AG08396 (cell line): ENCODE measurements at places on chromosomes 6 and 20.
A peak's percentile ranks its signal among the peaks of the same experiment; 100 is the strongest.

DNA sequence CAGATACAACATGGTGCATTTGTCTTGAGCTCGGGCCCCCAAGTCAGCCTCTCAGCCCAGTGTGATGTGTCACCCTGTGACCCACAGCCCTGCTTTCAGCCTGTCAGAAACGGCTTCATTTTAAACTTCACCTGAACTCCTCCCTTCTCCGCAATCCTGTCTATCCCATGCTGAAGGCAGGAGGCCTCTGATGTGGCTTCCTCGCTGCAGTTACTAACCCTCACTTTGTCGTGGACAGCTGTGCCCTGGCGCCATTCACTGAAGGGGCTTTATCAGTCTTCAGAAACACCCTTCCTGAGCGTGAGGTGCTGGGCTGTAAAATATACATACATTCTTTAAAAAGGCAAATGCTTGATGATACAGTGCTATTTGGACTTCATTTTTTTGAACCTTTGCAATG is 7.9 kb upstream of the ENTPD6 start:
- no peak for DNase-seq

- peak; percentile 54 for DNase-seq
Observed at GRCh38 chr20:49167811-49168507, 20.2 kb downstream of the STAU1 start.

GRCh38 chr20:58071991-58072390 is 156.5 kb downstream of the ANKRD60 start:
- no peak for DNase-seq

DNA sequence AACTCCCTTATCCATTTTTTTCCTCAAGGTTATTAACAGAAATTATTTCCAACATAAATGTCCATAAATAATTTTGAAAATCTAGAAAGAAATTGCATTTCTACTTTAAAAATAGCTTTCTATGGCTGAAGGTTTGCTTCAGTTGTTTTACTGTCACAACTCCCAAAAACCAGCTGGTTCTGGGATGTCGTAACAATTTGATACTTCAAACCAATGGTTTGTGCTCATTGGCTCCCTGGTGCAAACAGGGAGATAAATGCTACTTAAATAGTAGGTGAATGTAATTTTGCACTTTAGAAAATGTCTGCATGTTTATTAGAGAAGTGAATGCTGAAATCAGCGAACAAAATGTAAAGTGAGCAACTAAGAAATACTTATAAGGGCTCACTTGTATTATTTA is 31.1 kb downstream of the LAMA2 start:
- no peak for DNase-seq

DNA sequence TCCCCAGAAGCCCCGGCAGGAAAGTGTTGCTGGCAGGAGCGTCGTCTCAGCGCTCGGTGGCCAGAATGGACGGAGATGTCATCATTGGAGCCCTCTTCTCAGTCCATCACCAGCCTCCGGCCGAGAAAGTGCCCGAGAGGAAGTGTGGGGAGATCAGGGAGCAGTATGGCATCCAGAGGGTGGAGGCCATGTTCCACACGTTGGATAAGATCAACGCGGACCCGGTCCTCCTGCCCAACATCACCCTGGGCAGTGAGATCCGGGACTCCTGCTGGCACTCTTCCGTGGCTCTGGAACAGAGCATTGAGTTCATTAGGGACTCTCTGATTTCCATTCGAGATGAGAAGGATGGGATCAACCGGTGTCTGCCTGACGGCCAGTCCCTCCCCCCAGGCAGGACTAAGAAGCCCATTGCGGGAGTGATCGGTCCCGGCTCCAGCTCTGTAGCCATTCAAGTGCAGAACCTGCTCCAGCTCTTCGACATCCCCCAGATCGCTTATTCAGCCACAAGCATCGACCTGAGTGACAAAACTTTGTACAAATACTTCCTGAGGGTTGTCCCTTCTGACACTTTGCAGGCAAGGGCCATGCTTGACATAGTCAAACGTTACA is 817 bp downstream of the GRM1 start:
- DNase-seq = no peak

GRCh38 chr20:44596010-44596409 is 13.6 kb downstream of the PKIG start:
- no peak for DNase-seq
